Thoracic aorta (tissue), 2 donors: ENCODE measurements at places on chromosomes 12 and 14. TPM values are rescaled to one million over a fixed set of nuclear protein-coding genes. Genes with fewer than 3 reads are reported as not detected.

GRCh38 chr12:464484-465267, 4.9 kb downstream of the B4GALNT3 start:
- no peak for DNase-seq

GRCh38 chr12:108842361-108842760, 15.0 kb downstream of the SSH1 start:
- no peak for DNase-seq

GRCh38 chr12:75419841-75420240, 29.0 kb downstream of the GLIPR1L2 start:
- no peak for DNase-seq

DNA sequence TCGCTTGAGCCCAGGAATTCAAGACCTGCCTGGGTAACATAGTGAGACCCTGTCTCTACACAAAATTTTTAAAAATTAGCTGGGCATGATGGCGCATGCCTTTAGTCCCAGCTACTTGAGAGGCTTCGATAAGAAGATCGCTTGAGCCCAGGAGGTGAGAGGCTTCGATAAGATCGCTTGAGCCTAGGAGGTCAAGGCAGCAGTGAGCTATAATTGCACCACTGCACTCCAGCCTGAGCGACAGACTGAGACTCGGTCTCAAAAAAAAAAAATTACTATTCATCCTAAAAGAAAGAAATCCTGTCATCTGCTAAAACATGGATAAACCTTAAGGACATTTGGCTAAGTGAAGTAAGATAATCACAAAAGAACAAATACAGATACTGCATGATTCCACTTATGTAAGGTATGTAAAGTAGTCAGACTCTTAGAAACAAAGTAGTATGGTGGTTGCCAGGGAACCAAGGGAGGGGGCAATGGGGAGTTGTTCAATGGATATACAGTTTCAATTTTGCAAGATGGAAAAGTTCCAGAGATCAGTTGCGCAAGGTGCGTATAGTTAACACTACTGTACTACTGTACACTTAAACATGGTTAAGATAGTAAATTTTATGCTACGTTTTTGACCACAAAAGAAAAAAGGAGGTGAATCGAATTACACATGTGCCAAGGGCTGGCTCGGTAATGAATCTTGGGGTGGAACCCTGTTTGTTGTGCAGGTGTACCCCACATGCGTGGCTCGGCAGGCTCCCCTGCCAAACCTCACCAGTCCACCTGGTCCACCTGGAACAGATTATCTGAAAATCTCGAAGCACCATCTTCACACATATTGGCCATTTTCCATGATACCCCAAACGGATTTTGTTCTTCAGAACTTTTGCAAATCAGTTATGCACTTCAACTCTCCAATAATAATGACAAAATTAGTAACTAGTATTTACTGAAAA, 18.3 kb upstream of the ATP2A2 start:
- DNase-seq = no peak

DNA sequence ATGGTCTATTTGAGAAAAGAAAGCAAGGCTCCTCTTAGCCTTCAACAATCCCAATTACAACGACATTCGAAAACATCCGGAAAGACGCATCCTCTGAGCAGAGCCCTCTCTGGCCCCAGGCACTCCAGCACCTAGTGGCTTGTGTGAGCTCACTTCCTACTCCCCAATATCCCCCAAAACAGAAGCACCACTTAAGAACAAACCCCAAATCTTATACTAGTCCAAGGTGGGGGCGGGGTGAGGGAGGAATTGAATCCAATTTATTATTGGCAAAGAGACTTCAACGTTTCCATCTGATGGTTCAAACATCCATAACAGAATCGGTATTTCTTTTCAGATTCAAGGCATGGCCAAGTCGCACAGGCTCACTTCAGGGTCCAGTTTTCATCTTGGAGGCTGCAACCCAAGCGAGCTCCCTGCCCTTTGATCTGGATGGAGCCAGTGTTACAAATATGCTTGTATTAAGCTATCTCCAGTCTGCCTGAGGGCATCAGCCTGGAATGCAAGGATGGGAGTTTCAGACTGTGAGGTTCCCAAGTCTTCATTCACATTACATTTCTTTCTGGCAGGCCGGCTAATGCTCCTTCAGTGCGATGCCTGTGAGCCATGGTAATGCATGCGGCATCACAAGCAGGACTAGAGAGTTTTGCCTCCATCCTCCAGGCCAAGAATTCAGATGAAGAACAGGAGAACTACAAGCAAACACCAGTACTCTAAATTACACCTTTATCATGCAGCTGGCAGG, 132.5 kb upstream of the FOXN3 start:
- no peak for DNase-seq

DNA sequence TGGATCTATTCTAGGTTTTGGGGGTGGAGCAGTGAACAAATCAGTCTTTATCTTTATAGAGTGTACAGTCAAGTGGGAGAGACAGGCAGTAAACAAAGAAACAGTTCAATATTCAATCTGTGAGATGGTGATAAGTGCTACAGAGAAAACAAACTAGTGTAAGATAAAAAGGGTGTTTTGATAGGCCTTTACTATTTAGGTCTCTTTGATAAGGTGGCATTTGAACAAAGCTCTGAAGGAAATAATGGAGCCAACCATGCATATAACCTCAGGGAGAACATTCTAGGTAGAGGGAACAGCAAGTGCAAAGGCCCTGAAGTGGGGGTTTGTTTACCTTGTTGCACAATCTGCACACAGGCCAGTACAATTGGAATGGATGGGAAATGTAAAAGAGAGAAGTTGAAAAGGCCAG, 47.3 kb downstream of the PTPN11 start:
- DNase-seq = no peak

GRCh38 chr12:66048835-66049537, 81.6 kb downstream of the LLPH start:
- no peak for DNase-seq

DNA sequence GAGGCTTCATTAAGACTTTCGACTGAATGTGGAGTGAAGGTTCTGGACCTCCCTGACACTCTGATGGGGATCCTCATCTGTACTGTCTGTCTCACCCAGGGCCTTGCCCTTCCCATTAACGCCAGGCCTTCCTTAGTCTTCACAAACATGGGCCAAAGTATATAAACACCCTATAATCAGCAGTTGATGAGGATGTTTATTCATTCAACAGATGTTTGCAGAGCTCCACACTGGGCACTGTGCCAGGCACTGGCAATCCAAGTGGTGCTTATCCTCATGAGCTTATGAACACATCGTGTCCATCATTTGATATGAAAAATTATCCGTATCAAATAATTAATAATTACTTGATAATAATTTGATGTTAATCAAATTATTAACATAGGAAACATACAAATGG, 454.4 kb downstream of the FUT8 start:
- DNase-seq = no peak

DNA sequence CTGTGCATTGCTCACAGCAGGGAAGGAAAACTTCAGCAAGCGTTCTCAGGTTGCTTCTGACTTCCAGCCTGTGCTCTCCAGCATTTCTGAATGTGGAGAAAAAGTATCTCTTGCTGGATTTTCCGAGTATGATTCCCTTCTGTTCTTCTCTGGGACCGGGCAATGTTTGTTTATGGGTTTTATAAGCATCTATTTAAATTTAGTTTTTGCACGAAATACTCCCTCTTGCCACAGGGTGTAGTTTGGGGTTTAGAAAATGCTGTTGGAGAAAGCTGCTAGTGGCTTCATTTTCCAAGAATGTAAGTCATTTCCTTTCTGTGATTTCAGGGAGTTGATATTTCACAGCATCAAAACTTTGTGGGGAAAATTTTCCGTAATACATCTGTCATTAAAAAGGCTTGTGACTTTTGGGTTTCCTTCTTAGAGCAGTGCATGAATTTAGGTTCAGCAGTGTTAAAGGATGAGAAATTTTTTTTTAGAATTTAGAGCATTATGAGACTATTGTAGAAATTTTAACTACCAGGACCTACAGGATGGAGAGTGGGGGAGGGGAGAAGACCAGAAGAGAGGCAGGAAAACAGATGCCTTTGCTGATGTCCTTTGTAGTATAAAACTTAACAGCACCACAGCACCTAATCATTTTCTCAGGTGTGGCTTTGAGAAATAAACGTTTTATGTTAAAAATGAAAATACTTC, 1.5 kb downstream of the FRMD6 start:
- DNase-seq = no peak

DNA sequence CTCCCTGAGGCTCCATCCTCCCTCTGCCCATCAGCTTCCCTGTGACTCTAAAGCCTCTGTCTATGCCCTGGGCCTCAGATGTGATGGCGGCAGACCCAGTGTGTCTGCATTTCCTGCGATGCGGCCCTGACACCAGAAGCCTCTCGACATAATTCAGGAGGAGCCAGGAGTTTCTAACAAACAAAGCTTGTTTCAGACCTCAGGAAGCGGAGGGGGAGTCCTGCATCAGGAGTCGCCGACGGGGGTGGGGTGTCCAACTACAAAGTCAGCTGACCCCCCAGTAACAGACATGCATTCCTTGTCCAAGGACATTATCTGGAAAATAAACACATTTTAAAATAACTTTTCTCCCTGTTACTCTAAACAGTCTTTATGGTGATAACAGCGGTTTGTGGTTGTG, 167.5 kb downstream of the DPF3 start:
- DNase-seq = no peak

- DNase-seq = no peak
These were observed 61.4 kb downstream of the SLC16A7 start for GRCh38 chr12:59657266-59657665.

GRCh38 chr14:98200601-98201000, 1071.4 kb downstream of the BCL11B start:
- DNase-seq = no peak

GRCh38 chr12:77166696-77167095, 101.3 kb upstream of the E2F7 start:
- DNase-seq = no peak

DNA sequence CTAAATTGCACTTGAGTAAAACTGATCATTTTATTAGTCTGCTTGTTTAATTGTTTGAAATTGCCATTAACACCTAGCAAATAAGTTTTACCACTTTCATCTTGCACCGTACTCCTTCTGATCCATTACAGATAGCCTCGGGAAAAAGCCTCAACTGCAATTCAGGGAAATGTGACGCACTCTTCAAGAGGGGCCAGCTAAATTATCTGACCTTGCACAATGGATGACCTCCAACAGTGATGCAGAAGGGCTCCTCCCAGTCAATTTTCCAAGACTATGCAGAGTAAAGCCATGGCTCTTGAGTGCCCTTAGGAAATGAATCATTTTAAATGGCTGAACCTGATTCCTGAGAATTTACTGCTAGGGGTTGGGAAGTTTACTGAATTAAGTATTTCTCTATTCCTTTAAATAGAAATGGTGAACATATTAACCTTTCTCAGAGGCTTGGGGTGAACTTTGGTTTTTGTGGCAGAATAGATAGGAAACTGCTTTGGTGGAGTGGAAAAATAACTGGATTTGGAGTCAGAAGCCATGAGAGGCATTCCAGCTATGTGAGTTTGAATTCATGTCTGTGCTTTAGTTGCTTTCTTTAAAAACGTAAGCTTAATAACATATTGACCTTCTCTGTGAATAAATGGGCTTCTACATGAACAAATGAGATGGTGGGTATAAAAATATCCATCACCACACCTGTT, 64.8 kb upstream of the OVCH1 start:
- DNase-seq = no peak

DNA sequence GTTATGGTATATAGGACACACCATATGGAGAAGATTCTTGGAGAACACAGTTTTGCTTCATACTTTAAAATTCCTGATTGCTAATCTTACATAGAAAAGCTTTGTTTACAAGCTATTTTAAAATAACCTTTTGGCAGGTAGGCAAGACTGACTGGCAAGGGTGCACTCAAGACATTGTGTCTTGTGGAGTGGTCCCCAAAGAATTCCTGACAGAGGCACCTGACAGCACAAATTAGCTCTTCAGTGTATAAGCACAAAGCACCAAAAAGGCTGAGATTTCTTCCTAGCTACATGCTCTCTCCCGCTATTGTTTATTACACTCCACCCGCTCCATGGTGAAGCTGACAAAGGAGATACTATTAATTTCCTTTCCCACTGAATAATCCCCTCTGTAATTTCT, 139.4 kb downstream of the MON2 start:
- DNase-seq = no peak

DNA sequence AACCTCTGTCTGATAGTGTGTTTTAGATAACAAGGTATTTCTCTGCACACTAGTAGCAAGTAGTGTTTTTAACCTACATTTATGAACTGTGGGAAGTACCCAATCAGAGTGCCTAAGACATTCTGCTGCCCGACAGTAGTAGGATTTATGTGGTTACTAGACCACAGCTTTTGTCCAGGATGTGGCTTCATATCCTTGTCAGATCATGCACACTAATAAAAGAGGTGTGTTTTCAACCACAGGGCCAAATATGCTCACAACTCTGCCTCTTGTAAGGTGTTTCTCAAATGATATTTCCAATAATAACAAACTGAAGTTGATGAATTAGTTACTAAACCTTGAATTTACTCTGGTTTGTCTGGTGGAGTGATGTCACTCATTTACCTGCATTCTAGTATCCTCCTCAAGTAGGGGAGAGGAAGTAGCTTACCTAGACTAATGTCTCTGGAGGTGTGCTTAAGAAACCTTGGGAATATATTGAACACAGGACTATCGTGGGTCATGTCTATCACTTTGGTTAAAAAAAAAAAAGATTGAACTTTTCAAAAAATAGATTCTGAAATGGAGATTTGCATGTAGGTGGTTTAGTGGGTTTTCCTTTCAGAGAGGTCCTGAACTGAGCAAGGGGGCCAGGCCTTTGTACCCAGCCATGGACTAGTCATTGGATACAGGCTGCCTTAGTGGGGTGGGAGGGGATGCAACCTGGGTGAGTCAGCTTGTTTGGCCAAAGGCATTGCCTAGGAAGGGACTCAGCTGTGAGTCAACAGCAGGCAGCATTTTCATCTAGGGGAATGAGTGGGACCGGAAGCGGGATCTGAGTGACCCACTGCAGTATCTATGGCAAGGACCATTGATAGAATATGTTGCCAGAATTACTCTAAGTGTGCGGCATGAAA, 14.1 kb downstream of the FBXW8 start:
- no peak for DNase-seq

SRGAP1 gene
- total RNA-seq = 24.1 TPM

NYNRIN gene
- total RNA-seq = 11.6 TPM

SLC39A2 gene
- total RNA-seq = not detected

TRPV4 gene
- 2.0 TPM for total RNA-seq

GPR84 gene
- total RNA-seq = 2.3 TPM

C12orf54 gene
- total RNA-seq = not detected

OTX2 gene
- not detected for total RNA-seq

SLC17A8 gene
- total RNA-seq = not detected
